Endothelial cell of umbilical vein (primary cell): ENCODE measurements at places on chromosomes 7 and 10.

- no peak for DNase-seq
Measured at GRCh38 chr7:71824006-71824760, 588.0 kb downstream of the CALN1 start.

DNA sequence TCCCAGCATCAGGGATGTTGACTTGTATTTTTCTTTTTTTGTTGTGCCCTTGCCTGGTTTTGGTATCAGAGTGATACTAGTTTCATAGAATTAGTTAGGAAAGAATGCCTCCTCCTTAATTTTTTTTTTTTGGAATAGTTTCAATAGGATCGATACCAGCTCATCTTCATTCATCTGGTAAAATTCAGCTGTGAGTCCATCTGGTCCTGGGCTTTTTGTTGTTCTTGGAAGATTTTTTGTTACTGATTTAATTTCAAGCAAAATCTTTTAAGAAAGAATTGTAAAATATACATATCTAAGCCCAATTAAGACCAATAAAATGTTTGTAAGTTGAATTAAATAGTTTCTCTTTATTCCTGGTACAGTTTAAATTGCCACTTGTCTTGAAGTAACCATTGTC, 1159.5 kb downstream of the CNTNAP2 start:
- no peak for DNase-seq

DNA sequence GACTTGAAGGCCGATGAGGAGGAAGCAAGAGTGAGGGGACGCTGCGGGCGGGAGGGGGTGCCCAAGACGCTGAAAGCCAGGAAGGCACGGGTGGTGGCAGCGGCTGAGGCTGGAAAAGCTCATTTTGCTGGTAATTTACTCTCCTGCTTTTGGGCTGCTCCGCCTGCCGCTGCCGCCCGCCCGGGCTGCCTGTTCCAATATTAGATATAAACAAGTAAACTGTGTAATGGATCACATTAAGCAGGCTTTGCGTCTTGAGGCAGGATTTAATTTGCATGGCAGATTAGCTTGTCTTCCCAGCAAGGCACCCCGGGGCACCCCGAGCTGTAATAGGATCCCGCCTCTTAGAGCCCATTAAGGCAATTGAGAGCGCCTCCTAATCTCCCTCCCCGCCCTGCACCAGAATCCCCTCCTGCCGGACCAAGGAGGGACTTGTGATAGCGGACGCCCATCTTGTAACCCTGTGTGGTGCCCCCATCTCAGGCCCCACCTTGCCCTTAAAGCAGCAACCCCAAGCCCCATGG, 46.1 kb upstream of the SLF2 start:
- no peak for DNase-seq

DNA sequence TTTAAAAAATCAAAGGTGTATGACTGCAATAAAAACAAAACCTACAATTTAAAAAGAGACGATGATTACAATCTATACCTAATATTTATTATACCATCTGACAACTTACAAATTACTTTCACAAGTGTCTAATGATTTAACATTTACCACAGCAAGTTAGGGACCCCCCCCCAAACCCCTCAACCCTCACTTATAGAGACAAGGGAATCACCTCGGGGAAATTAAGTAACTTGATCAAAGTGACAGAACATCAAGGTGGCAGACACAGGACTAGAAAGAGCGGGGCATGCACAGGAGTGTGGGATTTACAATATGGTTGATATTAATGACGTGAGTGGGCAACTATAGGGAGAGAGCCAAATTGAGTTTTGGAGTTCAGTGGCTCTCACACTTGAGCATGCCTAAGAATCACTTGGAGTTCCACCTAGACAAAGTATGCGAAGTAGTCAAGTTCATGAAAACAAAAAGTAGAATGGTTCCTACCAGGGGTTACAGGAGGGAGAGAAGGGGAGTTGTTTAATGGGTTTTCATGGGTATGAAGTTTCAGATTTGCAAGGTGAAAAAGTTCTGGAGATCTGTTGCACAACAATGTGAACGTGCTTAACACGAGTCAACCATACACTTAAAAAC, 43.4 kb downstream of the SGMS1 start:
- no peak for DNase-seq
